Heart right ventricle (tissue), 16 donors: ENCODE measurements at places on chromosomes 3 and 15. TPM values are rescaled to one million over a fixed set of nuclear protein-coding genes. Genes with fewer than 3 reads are reported as not detected.

DNA sequence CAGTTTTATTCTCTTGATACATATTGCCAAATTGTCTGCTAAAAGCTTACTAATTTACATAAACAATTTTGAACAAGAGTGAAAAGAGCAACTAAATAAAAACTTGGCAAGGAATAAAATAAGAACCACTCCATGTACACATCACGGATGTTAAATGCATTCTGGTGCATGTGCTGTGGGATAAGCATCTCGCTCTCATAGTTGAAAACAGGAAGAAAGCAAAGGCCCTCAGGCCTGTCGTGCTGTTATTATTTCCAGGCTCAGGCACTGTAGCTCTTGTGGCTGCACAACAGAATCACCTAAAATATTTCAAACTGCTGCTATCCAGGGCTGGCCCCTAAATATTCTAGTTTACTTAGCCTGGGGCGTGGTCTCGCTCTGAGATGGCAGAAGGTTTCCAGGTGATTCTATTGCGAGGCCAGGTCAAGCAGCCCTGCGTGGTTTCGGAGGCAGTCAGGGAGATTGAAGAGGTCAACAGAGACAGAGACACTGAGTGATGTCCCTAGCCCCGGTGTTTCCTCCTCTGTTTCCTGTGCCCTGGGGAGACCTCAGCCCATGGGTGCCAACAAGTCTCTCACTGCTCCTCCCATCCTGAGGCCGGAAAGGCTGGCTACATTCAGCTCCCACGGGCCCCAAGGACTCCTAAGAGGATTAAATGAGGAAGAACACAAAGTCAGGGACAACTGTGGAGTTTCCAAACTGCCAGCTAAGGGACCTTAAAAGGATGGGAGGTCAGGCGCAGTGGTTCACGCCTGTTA is 18.2 kb upstream of the PDIA5 start:
- peaks cover 10% of the 10 kb centered on the region for H3K4me1 ChIP-seq
- no peak overlapping the region for H3K4me3 ChIP-seq
- no peak for DNase-seq
- no peaks in the 10 kb centered on the region for H3K27me3 ChIP-seq

GRCh38 chr3:80785475-80785874 is 976.0 kb downstream of the GBE1 start:
- no peaks in the 10 kb centered on the region for H3K36me3 ChIP-seq
- no peak overlapping the region for H3K27ac ChIP-seq
- no peak overlapping the region for H3K4me3 ChIP-seq
- no peaks in the 10 kb centered on the region for H3K4me1 ChIP-seq
- H3K27me3 ChIP-seq, result no peaks in the 10 kb centered on the region

DNA sequence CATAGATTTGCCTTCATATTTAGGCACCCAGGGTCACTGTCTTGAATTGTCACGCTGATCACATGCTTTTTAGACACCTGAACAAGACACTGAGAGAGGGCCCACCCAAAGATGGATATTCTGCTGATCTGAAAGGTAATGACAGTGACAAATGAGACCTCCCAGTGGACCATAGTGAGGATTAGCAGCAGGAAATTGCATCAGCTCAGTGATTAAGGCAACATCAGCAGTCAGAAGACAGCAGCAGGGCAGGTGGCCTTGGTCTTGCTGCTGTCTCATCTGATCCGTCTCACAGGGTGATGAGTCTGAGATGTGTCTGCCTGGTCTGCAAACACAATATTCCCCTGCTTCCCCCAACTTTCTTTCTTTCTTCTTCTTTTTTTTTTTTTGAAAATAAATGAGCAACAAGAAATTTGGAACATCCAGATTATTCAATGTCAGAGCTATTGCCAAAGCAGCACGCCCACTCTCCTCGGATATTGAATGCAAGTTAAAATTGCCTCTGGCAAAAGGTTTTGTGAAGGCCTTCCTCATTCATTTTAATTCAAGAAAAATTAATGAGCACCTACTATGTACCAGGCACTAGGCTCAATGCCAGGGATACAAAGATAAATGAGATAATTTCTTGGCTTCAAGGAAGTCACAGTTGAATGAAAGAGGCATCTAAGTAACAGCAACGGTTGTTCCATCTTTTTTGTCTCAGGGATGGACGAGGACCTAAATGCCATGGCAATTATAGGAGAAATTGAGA is 14.1 kb downstream of the OTOL1 start:
- no peak overlapping the region for H3K4me3 ChIP-seq
- no peak for DNase-seq
- no peaks in the 10 kb centered on the region for H3K36me3 ChIP-seq

SOX14 gene
- total RNA-seq, result not detected

- H3K27me3 ChIP-seq, result no peaks in the 10 kb centered on the region
- DNase-seq, result no peak
- peaks cover 18% of the 10 kb centered on the region for H3K4me1 ChIP-seq
Measured at GRCh38 chr15:69272139-69272538, 26.6 kb upstream of the PAQR5 start.

PPP1R14D gene
- not detected for total RNA-seq

- H3K4me3 ChIP-seq, result no peak overlapping the region
- no peak for DNase-seq
- no peaks in the 10 kb centered on the region for H3K36me3 ChIP-seq
- H3K27ac ChIP-seq, result no peak overlapping the region
- H3K27me3 ChIP-seq, result no peaks in the 10 kb centered on the region
Measured at GRCh38 chr3:55601366-55602080, 114.4 kb upstream of the WNT5A start.

GOLGA8O gene
- 0.55 TPM for total RNA-seq

IMPG2 gene
- total RNA-seq, result 0.28 TPM

FBXW12 gene
- total RNA-seq, result not detected

DNA sequence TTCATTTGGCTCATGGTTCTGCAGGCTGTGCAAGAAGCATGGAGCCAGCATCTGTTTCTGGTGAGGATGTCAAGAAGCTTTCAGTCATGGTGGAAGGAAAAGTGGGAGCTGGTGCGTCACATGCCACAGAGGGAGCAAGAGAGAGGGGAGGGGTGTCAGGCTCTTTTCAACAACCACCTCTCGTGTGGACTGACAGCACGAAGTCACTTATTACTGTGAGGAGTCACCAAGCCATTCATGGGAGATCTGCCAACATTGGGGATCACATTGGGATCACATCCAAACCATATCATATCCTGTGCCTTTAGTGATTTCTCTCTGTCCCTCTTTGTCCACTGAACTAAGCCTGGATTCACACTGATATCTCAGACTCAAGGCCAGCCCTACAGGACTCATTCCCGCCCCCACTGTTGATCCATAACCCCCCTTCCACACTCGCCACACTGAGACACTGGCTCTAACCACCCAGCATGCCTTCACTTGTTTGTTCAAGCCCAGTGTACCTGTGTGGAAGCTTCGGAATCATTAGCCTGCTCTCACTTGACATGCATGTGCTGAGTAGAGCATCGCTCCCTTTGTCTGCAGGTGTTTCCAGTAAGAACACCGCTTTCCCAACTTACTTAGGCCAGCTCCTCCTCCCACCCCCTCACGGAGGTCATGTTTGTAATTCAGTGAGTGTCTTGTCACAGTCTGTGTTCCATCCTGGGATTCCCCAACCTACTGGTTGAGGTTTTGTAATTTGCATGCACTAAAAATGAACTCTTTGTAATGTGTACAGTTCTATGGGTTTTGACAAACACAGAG is 132.2 kb downstream of the KLF13 start:
- no peak overlapping the region for H3K4me3 ChIP-seq
- DNase-seq, result no peak
- no peaks in the 10 kb centered on the region for H3K27me3 ChIP-seq
- no peaks in the 10 kb centered on the region for H3K4me1 ChIP-seq

DNA sequence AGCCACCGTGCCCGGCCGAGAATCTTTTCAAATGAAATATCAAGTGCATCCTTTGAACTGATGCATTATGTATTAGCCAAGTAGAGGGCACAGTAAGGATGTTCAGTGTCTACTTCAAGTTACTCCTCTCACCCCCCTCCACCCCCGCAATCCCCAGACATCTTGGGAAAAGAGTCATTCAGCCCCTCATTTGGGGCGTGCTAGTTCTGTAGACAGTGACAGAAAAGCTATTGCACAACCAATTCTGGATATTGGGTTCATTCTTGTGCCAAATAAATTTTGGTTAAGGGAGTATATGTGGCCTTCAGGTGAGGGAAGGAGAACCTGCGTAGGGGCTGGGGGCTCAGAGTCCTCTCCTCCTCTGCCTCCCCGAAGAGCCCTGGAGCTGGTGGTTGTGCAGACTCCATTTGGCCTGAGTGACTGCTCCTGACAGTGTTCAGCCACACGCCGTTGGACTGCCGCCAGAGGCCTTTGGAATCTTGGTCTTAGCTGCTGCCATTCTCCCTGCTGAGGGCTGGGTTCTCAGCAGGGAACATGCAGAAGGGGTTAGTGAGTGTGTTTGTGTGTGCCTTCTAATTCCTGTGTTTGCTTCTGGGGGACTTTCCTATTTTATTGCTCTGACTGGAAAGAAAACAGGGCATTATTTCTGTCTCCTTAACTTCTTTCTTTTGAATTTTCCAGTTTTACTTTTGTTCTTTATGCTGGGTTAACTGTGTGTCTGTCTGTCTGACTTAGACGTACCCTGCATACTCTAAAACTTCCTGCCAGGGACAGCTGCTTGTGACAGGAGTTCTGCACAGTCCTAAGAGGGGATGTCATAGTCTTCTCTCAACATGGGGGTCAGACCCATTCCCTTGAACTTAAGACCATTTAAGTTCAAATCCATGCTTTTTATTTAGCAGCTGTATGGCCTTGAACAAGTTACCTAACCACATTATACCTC is 21.0 kb downstream of the RARB start:
- H3K36me3 ChIP-seq, result no peaks in the 10 kb centered on the region
- H3K4me3 ChIP-seq, result no peak overlapping the region
- H3K27me3 ChIP-seq, result no peaks in the 10 kb centered on the region
- H3K4me1 ChIP-seq, result peaks cover 47% of the 10 kb centered on the region
- DNase-seq, result peak; percentile 91

NRROS gene
- total RNA-seq, result 3.3 TPM

DNA sequence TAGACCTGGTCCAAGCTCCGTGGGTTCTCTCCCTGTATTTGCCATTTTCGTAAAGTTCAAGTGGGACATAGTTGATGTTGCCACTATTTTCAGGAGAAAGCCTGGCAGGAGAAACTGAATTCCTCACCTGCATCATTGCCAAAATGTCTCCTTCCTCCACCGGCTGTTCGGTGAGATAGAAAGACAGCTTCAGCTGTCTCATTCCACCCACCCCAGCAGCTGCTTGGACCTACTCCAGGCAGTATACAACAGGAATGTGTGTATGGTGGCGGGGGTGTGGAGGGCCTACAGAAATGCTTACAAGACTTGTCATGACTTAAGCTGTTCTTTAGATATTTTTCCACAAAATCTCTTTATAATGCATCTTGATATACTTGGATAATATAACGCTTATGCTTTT is 132.7 kb upstream of the RAP2B start:
- H3K4me3 ChIP-seq, result no peak overlapping the region
- no peak overlapping the region for H3K27ac ChIP-seq
- H3K36me3 ChIP-seq, result no peaks in the 10 kb centered on the region
- DNase-seq, result no peak

NR2E3 gene
- not detected for total RNA-seq

DNA sequence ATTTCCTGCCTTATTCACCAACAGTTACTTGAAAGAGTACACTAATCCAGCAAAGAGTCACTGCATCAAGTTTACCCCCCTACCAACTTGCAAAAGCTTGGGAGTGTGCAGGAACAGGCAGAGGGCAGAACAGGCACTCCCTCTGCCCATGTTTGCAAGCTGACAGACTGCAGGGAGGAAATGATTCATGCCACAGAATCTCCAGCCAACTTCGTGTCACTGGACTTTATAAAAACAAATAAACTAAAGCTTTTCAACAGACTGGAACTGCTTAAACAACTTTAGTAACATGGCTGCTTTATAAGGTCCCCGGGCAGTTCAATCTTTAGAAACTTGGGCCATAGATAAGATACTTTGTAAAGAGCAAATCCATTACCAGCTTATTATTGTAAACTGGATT is 129.5 kb downstream of the THRB start:
- H3K4me3 ChIP-seq, result no peak overlapping the region
- H3K4me1 ChIP-seq, result peaks cover 26% of the 10 kb centered on the region
- H3K27ac ChIP-seq, result peak overlapping the region; percentile 55
- DNase-seq, result peak; percentile 51
- no peaks in the 10 kb centered on the region for H3K27me3 ChIP-seq

DNA sequence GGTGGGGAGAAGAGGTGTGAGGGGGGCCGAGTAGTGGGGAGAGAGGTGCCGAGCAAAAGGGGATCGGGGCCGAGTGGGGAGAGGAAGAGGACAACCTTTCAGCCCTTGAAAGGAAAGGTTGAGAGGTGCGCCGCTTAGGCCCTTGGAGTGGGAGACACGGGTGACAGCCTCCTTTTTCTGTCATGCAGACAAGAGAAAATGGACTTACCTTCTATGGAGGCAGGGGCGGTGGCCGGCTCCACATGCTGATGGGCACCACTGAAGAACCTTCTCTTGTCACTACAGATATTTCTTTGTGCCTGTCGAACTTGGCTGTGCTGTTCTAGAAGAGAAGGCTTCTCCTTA is 421 bp downstream of the KLHL18 start:
- no peaks in the 10 kb centered on the region for H3K27me3 ChIP-seq
- no peak for DNase-seq
- H3K27ac ChIP-seq, result peak overlapping the region; percentile 94
- H3K4me1 ChIP-seq, result peaks cover 3% of the 10 kb centered on the region
- peaks cover 13% of the 10 kb centered on the region for H3K36me3 ChIP-seq
- H3K4me3 ChIP-seq, result peak overlapping the region; percentile 85

DNA sequence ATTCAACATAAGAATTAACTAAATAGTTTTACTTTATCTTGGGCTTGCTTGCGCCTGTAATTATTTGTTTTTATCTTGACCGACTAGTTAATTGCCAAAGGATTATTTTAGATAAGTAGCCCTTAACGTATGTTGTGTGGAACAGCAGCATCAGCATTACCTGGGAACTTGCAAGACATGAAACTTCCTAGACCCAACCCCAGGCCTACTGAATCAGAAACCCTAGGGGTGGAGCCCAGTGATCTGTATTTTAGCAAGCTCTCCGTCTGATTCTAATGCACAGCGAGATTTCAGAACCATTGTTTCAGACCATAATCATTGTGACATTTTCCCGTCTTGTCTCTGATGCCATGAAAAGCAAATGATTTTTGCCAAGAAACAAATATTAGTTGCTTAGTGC is 31.1 kb downstream of the FILIP1L start:
- DNase-seq, result no peak
- no peaks in the 10 kb centered on the region for H3K36me3 ChIP-seq
- no peak overlapping the region for H3K4me3 ChIP-seq
- no peak overlapping the region for H3K27ac ChIP-seq
- H3K4me1 ChIP-seq, result peaks cover 22% of the 10 kb centered on the region
- no peaks in the 10 kb centered on the region for H3K27me3 ChIP-seq
